Stimulated activated CD4-positive, alpha-beta T cell treated with anti-CD3 and anti-CD28 coated beads, Interleukin-4, amount 100 ng/mL, for 4 hours (primary cell): ENCODE measurements at places on chromosomes 11 and 22.

DNA sequence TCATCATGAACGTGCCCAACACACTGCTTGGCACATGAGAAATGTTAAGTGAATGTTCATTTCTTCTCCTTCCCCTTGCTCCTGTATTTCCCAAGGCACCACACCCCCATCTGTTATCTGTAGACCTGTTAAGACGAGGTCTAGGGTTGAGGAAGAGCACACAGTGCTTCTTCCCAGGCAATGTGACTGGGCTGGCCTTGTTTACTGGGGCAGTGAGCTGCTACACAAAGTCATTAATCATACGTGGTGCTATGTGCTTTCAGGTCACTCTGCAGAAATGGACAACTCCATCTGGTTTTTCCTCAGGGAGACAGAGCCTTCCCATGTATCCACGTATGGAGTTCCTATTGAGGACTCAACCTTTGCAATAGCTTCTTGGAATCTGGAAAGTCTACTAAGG, 118.7 kb downstream of the KCNC1 start:
- no peak for DNase-seq

DNA sequence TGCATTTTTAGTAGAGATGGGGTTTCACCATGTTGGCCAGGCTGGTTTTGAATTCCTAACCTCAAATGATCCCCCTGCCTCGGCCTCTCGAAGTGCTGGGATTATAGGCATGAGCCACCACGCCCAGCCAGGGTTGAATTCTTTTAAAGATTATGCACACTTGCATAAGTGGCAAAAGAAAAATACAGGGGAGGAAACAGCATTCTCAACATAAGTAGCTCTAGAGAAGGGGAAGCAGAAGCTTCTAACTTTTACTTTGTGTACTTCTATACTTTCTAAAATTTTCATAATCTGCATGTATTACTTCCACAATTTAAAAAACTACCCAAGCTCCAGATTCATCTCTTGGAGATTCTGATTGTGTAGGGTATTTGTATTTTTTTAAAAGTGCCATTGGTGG, 108.0 kb downstream of the SLC1A2 start:
- no peak for DNase-seq

GRCh38 chr11:14956111-14956510, 16.0 kb downstream of the CALCA start:
- DNase-seq: no peak

- no peak for DNase-seq
These were observed 143.0 kb upstream of the PDGFD start for GRCh38 chr11:104306862-104307474.

DNA sequence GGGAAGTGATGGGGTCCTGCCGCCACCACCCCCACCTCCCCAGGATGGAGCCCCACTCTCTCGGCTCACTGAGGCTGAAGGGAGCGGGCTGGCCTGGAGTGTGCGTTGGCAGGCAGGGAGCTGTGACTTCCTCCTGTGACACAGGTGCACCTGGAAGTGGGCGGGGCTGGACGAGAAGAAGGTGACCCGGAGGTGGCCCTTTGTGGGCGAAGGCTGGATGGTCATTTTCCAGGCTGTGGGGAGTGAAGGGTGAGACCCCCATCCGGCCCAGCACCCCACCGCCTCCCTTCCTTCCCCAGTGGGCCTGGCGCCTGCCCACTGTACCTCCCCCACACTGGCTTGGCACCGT, 15.3 kb downstream of the IL17REL start:
- no peak for DNase-seq

- DNase-seq: no peak
These were observed 8.6 kb downstream of the HSCB start for GRCh38 chr22:28750471-28750881.

- no peak for DNase-seq
These were observed 2.6 kb downstream of the IL18BP start for GRCh38 chr11:72001285-72001684.

DNA sequence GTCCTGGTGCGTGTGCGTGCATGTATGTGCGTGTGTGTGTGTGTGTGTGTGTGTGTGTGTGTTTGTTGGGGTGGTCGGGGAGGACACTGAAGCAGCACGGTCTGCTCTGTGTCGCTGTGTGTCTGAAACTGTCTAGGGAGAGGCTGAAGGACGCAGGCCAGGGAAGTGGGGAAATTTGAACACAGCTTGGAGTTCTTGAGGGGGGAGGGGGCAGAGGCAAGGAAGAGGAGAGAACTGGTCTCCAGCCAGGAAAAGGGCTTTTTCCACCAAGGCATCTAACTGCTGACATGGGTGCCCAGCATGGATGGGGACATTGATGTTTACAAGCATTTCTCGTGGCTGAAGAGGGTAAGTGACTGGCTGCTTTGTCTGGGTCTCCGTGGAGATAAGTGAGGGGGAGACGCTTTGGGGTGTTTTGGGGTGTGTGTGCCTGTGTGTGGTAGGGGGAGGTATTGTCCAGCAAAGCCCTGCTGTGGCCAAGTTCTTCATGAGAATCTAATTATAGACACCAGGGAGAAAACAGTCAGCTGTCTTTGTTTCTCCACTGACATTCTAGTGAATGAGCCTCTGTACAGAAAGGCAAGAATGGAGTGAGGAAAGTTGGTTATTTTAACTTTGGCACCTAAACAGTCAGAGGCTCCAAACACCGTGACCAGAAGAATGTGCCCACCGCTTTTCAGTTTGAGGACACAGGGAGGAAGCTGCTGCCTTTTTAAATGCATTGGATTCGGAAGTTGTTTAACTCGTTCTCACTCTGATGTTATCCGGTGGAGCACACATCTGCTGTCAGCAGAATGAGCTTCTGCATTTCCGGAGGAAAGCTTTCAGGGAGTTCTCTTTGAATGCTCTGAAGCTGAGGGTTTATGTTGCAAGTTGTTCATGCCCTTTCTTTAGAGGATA, 63.7 kb downstream of the PPFIBP2 start:
- no peak for DNase-seq

DNA sequence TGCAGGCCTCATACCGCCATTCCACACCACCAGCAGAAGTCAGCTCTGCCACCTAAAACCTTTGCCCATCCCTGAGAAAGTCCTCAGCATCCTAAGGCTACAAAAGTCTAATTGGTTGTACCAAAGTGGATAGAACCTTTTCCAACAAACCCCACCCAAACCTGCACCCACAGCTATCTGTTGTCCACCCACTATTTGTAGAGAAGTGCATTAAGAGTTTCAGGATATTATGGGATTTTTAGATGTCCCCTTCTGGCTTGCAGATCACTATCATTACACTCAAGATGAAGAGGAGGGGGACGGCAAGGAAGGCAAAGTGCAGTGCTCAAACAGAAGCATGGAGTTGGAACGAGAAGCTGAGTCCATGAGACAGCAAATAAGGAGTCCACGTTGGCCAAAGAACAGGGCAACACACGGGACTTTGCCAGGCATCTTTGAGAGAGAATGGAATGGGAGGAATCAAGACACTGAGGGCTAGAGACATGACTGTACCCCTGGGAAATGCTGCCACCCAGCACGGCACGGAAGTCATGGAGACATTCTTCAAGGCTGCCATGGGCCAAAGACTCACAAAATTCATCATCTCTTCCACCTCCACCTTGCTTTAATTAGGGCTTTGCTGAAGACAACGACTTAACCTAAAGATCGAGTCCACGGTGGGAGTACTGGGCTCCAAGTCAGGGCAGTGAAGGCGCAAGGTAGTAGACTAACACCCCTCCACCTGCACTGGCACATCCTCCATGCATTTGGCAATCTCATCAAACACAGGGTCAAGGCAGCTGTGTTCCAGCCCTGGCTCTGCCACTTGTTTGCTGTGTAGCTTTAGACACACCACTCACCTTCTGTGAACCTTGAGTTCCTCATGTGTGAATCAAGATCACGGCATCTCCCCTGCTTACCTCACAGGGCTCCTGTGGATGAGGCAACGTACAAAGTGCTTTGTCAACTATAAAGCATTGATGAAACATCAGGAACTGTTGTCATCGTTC, 112.9 kb upstream of the TMEM45B start:
- no peak for DNase-seq

GRCh38 chr22:41092023-41092817, at the start of gene EP300:
Gene EP300, plus strand, starts transcription at chr22:41092592. Its CDS starts 413 bp downstream, at chr22:41093005.
- DNase-seq: peak; percentile 81

DNA sequence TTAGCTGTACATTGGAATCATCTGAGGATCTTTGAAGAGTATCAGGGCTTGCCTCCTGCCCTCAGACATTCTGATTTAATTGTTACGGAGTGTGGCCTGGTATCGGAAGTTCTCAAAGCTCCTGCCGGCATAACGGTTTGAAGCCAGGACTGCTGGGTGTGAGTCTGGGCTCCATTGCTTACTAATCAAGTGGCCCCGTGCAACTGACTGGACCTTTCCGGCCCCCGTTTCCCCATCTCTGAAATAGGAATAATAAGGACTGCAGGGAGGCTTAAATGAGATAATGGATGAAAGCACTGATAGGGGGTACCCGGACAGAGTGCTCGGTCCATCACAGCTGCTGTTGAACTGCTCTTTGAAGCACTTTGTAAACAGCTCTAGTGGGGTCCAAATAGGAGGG, 1.7 kb downstream of the PLEKHB1 start:
- no peak for DNase-seq

DNA sequence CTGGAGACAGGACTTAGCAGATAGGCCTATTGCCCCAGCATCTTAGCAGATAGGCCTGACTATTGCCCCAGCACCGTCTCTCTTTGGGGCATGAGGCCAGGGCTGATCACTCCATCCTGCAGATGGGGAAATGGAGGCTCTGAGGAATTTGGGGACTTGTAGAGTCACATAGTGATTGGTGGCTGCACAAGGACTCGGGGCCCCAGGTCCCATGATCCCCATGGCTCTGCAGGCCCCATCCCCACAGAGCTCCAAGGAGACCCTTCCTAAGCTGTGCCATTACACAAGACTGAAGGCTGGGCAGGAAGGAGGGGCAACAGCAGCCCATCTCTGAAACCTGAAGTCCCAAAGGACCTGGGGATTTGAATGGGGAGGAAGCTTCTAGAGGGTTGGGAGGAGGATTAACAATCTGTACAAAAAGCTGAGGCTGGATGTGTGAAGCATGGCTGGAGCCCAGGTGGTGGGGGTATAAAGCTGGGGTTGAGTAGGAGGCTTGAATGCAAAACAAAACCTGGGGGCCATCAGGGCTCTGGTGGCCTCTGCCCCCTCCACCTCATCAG, 1.6 kb downstream of the ARAP1 start:
- no peak for DNase-seq

DNA sequence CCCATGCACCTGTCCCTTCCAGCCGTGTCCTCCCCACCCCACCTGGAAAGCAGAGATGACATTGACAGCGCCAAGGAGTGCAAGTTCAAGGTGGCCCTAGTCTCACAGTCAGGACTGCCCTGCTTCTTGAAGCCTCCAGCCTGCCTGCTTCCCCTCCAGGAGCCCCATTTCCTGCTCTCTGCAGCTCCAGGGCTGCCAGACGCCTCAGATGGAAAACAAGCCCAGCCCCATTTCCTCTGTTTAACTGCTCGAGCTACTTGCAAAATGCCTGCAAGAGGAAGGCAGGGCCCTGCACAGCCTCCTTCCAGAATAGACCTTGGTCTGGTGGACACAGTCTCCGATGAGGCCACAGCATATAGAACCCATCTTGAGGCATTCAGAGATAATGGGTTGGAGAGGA, 5.0 kb upstream of the DGKZ start:
- no peak for DNase-seq

GRCh38 chr22:26534874-26535602, 22.8 kb upstream of the TFIP11 start:
- DNase-seq: no peak

DNA sequence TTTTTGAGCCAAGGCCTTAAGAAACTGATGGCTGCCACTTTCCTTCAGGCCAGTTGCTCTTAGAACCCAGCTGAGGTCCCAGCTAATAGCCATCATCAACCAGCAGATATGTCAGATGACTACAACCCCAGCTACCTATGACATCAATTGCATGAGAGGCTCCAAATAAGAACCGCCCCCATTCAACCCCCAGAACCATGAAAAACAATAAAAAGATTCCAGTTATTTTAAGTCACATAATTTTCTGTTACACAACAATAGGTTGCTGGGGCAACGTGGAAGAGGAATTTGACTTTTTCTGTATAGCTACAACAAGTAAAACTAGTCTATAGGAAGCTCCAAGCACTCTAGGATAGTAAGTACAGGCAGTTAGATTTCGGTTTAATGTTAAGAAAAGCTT, 216.3 kb upstream of the MTNR1B start:
- DNase-seq: no peak

DNA sequence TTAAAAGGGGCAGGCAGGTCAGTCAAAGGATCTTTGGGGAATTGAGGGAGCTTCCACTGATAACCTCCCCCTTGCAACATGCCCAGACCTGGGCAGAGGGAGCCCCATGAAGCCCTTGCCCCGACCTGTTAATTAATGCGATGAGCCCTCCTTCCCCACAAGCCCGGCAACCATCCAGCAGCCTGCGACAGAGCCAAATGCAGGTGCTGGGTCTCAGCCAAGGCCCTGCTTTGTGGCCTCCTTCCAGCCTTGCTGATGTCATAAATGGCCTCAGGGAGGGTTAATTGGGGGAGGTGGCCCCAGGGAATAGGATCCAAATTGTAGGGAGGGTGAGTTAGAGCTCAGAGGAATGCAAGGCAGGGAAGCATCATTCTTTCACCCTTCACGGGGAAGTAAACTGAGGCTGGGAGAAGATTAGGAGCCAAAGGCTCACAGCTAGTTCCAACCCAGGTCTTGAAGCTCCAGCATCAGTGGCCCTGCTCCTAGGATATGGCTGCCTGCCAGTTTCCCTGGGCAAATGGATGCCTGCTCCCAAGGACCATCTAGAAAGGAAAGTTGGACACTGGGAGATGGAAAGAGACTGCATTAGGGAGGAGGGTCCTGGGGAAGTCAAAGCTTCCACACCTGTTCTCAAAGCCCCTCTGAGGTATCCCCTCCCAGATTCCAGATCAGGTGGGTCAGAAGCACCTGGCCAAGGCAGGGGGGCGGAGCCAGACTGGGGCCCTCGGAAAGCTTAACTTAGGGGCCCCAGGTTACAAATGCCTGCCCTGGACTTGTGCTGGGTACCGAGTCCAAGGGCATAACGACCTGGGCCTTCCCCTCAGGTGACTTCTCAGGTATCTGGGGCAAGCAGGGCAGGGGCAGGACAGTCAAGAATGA, 34.1 kb downstream of the LMO1 start:
- no peak for DNase-seq

GRCh38 chr11:3153291-3153861, 11.7 kb downstream of the OSBPL5 start:
- DNase-seq: no peak

- DNase-seq: no peak
These were observed 30.4 kb downstream of the STIM1 start for GRCh38 chr11:3885855-3886254.

GRCh38 chr11:33723238-33723881, 12.9 kb downstream of the CD59 start:
- no peak for DNase-seq

- no peak for DNase-seq
These were observed 24.9 kb downstream of the COMMD9 start for GRCh38 chr11:36264011-36264972.

GRCh38 chr11:104918113-104918824, 20.0 kb upstream of the CASP12 start:
- no peak for DNase-seq

DNA sequence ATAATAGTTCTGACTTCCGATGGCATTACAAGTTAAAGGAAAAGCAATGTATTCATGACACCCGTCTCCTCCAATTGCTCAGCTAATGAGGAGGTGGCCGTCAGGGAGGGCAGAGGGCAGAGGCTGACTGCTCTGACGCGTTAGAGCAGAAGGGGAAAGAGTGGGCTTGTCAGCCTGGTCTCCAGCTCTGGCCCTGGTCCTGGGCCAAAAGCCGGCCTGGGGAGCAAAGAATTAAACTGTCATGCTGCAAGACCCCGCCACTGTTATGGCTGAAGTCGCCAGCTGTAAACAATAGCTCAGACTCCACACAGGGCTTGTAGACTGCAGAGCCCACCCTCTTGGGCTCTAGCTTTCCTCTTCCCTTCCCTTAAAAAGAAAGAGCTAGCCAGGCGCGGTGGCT, 119.7 kb downstream of the NAT10 start:
- no peak for DNase-seq
